Naive thymus-derived CD8-positive, alpha-beta T cell (primary cell): ENCODE measurements at places on chromosomes 16 and 17.

DNA sequence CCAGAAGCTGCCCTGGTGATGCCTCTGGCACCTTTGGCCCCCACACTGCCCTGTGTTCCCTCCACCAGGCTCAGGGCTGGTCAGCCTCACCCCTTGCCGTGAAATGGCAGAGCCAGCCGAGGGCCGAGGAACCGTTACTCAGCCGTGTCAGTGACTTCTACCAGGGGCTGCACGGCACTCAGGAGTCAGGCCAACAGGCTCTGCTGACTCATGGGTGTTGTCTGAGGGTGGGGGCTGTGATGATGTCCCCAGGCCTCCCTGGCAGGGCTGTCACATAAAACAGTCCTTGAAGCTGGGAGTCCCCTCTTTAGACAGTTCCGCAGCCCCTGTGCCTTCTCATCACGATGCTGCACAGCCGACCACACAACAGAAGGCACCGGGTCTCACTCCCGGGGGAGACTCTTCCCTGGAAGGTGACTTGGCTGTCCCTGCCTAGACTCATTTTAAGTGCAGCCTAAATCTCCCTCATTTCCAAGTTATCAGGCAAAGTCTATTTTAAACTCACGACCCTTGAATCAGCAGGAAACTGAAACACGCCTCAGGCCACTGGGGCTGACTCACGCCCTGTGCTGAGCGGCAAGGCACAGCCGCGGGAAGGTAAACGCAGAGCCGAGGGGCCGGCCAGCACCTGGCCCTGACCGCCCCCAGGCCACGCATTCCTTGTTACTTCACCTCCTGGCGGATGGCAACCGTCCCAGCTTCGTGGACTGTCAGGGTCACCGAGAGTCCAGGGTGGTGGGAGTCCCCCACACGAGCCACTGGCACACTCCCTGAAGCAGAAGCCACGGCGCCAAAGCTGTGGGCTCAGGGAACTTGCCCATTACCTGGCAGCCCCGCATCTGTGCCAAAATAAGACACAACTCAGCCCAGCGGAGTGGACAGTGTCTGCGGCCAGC lies 102.6 kb downstream of the ZNF778 start:
- no peak for DNase-seq

- DNase-seq: no peak
These were observed 92.2 kb downstream of the TUBD1 start for GRCh38 chr17:59800530-59800942.

GRCh38 chr17:17165666-17166308 lies 40.3 kb downstream of the PLD6 start:
- no peak for DNase-seq

DNA sequence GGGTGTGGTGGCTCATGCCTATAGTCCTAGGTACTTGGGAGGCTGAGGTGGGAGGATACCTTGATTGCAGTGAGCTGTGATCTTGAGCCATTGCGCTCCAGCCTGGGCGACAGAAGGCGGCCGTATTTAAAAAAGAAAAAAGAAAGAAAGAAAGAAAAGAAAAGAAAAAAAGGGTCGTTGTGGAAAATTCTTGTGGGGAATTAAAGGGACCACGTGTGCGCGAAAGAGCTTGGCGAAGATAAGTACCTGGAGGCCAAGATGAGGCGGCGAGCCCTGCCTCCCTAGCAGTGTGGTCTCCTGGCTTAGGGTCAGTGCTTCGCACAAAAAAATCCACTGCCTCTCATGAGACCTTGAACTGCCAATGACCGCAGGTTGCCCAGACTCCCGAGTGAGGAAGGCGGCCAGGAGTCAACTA lies 728 bp upstream of the NMT1 start:
- no peak for DNase-seq

DNA sequence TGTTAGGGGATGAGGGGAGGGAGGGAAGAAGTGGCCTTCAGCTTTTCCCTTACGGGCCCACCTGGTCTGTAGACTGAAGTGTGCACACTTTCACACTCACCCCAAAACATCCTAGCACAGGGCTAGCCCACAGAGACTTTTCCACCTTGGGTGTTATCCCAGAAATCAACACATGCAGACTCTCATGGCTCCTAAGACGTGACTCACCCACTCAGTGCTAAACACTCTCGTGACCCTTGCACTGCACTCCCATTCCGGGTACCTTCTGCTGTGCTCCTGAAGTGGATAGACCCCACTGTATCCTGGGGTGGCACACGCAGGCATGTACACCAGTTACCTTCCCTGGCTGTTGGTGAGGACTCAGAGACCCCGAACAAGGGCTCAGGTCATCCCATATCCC lies 23.0 kb upstream of the ABCC3 start:
- DNase-seq: no peak

DNA sequence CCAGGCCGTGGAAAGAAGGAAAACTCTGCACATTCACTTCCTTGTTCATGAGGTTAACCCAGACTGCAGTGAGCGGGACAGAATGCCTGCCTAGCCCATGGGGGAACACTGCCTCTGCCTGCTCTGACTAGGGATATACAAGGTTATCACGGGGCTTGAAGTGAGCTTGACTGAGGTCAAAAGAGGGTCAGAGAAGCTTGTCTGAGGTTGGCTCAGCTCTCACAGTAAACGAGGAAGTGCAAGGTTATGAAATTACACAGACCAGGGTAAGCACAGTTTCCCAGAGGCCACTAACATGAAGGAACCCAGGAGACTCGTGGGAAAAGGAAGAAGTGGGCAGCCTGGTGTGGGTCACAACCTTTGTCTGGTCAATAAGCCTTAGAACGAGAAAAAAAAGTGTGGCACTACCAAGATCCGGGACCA lies 28.7 kb downstream of the HIC1 start:
- no peak for DNase-seq

GRCh38 chr16:23950291-23950894 lies 114.6 kb downstream of the PRKCB start:
- DNase-seq: no peak

GRCh38 chr17:43074869-43075268 lies 49.8 kb downstream of the RND2 start:
- no peak for DNase-seq

DNA sequence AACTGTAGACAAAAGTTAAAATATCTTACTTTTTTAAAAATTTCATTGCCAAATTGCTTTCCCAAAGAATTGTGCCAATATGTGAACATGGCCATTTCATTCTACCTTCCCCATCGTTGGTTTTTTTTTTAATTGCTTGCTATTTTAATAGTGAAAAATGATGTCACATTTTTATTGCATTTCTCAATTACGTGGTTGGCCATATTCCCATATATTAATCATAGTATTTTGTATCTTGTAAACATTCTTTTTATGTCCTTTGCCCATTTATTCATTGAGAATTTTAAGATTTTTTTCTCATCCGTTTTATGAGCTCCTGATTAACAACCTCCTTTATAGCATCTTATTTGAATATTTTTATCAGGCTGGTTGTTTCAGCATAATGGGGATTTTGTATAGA lies 7.2 kb downstream of the OMG start:
- no peak for DNase-seq

DNA sequence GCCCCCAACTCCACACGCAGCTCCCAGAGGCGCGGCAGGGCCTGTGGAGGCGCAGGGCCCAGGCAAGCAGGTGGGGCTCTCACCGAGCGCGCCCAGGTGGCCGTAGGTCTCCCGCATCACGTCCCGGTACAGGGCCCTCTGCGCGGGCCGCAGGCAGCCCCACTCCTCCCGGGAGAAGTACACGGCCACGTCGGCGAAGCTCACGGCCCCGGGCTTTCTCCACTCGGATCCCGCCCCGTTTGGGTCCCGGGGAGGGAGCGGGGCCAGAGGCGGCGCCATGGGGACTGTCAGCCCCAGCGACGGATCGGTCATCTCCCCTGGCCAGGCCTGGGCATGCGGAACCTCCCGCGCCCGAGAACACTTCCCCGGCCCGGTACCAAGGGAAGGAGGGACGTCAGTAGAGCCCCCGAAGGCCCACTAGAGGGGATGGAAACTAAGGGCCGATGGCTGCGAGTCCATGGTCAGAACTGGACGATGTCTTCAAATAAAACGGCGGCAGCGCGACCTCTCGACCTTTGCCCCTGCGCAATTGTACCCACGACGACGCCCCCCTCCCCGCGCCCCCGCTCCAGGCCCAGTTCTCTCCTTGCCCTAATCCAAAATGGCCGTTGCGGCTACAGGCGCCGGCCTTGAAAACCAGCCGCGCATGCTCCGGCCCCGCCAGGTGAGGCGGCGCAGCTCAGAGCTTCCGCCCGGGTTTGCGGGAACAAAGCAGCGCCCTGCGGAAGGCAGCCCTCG lies at the start of gene ZNF747:
Gene ZNF747, minus strand, starts transcription at position 491 of the 738 bp plus-strand sequence. Its CDS starts 179 bp downstream, at position 312.
- DNase-seq: peak; percentile 90

DNA sequence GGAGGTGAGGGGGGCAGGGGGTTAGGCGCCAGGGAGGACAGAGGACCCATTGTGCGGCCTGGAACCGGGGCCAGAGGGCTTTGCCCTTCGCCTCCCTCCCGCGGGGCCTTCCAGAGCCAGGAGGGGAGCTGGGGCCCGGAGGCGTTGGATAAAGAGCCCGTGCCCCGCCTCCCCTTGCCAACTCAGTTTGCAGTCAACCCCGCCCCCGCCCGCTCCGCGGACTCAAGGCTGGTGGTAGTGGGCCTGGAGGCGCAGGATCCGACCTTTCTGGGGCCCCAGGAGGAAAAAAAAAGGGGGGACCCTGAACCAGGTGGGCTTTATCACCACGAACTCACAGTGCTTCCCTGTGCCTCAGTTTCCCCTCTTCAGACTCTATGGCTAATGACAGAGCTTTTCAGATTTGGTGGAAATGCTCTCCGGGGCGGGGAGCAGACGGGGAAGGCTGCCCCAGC lies 2.0 kb upstream of the SPHK1 start:
- DNase-seq: no peak

- DNase-seq: no peak
These were observed 357.6 kb upstream of the C16orf82 start for GRCh38 chr16:26709175-26709574.

DNA sequence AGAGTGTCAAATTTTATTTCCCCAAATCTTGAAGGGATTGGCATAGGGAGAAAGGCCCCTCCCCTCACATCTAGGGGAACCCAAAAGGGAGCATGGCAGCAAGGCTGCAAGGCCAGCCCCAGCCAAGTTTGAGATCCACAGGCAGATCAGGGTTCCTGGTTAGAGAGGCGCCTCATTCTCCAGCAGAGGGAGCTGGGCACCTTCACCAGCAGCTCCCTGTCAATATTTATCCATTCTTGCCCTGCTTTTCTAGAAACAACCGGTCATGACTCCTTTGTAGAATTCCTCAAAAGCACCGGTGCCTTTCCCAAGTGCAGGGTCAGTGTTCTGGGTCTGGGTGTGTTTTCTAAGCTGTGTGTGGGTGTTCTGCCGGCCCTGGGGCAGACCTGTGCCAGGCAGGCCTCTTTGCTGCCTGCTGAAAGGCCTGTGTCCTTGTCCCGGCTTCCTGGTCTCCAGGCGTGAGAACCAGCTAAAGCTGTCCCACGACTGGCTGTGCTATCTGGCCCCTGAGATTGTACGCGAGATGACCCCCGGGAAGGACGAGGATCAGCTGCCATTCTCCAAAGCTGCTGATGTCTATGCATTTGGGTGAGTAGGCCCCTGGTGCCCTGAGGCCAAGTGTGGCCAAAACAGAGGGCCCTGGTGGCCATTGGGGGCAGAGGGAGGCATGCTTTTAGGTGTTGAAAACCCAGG lies 21.2 kb upstream of the LGALS9 start:
- no peak for DNase-seq

- peak; percentile 72 for DNase-seq
These were observed 95.7 kb downstream of the ABCC6 start for GRCh38 chr16:16127469-16128116.

DNA sequence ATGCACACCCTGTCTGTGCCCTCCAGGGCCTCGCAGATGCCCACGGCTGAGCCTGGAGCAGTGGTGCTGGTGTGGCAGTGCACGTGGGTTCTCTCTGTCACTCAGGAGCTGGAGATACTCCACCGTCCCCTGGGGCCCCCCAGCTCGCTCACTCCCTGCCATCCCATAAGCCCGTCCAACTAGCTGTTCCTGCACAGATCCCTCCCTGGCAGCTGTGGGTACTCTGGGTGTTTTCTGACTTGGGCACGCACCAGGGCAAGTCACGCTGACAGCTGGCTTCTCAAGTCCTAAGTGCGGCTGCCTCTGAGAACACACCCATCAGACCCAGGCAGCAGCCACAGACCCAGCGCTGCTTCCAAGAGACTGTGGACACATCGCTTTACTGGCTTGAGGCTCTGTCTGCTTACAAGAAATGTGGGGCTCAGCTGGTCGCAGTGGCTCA lies 25.4 kb upstream of the ITGB4 start:
- DNase-seq: no peak

- no peak for DNase-seq
These were observed 391.1 kb downstream of the KCNJ2 start for GRCh38 chr17:70560471-70560870.

- DNase-seq: no peak
These were observed 384.9 kb downstream of the GRIN2A start for GRCh38 chr16:9797306-9797705.

GRCh38 chr16:54362591-54363206 lies 76.1 kb upstream of the IRX3 start:
- DNase-seq: no peak

DNA sequence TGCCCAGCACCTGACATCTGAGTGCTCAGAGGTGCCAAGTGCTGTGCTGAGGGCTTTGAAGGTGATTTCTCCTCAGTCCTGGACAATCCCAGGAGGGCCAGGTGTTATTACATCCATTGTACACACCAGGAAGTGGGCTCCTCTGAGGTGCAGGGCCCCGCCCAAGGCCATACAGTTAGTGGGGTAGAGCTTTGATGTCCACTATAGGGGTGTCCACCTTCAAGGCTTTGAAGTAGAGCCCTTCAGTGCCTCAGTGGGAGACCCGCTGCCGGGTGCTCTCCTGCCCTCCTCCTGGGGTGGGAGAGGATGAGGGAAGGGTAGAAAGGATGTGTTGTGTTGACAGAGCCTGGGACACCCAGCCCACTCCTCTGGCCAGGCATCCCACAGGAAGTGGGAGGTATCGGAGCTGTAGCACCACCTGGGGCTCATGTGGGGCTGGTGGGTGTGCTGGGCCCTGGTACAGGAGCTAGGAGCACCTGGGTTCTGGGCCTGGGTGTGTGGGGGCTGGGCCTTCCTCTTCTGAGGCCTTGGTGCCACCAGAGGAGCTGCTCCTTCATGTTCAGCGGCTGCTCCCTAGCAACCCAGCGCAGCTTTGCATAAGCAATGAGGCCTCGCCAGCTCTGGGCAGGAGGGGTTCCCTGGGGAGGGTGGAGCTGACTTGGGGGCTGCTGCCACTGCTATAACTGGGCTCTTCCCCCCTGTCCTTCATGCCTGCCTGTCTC lies 7.4 kb downstream of the LASP1 start:
- DNase-seq: no peak

DNA sequence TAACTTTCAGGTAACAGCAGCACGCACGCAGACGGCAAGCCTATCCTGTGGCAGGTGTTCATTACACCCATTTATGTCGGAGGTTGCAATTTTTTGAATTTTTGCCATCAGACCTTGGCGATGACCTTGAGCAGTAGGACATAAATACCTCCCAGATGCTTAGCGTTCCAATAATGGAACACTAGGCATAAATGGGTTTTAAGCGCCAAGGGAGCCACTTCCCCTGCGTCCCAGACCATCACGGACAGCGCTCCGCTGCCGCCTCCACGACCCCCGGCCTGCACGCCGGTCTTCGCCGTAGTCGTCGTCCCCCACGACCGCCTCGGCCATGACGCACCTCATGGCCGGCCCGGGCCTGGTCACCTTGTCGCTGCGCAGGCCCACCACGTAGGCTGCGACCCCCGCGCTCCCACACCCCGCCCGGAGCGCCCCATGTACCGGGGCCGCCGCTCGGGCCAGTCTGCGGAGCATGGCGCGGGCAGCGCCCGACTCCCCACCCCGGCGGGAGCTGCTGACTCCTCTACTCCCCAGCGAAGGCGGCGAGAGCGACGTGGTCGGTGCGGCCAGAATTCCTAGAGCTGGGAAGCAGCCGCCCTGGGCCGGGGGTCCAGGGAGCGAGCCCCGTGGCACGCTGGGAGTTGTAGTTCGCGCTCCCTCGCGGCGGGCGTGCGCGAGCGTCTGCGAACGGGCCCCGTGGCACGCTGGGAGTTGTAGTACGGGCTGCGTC lies 22.7 kb downstream of the TMEM235 start:
- DNase-seq: peak; percentile 78
